ENCODE measurements at places on chromosomes 6 and 20.
A peak's percentile ranks its signal among the peaks of the same experiment; 100 is the strongest.

DNA sequence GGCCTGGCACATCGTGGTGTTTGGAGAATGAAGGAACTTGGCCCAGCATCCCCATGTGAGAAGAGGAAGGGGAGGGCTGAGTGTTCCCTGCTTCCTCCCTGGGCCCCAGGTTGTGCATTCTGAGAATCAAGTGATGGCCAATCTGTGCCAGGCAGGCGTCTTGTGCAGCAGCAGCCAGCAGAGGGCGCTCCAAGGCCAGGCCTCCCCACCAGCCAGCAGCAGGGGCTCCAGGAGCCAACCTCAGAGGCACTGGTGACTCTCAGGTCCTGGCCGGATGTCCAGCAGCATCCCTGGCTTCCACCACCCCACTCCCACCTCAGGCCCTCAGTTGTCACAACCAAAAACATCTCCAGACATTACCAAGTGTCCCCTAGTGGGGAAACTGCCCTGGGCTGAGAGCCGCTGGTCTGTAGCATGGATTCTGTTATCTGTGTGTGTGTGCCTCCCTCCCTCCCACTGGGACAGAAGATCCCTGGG is 192.0 kb downstream of the PREX1 start:
- DNase-seq = no peak

GRCh38 chr6:139240161-139241010 is 51.4 kb downstream of the TXLNB start:
- peak; percentile 64 for DNase-seq

DNA sequence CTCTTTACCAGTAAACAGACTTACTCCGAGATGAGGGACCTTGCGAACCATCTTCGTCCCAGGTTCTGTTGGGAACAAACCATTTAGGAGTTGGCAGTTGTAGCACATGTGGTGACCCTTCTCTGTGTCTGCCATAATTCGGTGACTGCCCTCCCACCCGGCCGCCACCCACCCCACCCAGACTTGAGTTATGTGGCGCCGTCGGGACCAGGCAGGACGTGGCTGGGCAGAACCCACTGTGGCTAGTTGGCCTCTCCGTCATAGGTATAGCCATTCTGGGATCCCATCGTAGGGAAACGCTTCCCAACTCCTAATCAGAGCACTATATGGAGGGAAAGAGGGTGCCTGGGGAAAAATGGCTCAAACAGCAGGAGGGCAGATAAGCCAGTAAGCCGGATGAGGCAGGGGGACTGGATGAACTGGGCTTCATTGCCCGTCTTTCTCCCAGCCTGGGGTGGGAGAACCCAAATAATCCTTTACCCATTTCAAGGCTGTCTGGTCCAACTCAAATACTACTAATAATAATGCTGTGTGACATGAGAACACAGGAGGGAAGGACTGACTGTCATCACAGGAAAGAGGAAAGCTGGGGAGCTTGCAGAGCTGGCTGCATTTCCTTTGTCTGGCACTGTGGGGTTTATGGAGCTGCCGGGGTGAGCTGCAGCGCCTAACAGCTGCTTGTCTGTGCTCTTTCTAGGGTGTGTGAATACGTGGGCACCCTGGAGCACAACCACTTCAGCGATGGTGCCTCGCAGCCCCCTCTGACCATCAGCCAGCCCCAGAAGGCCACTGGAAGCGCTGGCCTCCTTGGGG is 73.0 kb upstream of the PBOV1 start:
- no peak for DNase-seq

DNA sequence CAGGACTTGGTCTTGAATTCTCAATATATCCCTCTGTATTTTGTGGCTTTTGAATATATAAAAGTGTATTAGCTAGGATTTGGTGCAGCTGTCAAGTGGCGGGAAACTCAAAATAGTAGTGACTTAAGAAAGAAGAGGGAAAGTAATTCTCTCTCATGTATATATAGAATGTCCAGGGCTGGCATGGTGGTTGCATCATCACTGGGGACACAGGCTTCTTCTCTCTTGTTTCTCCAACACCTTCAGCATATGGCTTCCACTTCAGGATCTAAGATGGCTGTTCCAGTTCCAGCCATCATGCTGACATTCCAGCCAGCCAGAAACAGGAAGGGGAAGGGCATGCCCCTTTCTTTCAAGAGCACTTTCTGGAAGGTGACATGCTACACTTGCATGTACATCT is 11.8 kb upstream of the GPR6 start:
- no peak for DNase-seq

- DNase-seq = no peak
These were observed 344.9 kb downstream of the SMOC2 start for GRCh38 chr6:168785720-168786511.

DNA sequence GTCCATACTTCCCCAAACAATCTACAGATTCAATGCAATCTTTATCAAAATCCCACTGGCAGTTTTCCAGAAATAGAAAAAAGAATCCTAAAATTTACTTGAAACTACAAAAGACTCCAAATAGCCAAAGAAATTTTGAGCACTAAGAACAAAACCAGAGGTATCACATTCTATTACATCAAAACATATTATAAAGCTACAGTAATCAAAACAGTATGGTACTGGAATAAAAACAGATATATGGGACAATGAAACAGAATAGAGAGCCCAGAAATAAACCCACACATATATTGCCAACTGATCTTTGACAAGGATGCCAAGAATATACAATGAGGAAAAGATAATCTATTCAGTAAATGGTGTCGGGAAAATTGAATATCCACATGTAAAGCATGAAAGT is 46.0 kb upstream of the FBXO30 start:
- no peak for DNase-seq

GRCh38 chr20:15317546-15318232 is 980.3 kb upstream of the FLRT3 start:
- no peak for DNase-seq

- DNase-seq = no peak
These were observed 57.1 kb downstream of the SLC35D3 start for GRCh38 chr6:136979206-136979605.

DNA sequence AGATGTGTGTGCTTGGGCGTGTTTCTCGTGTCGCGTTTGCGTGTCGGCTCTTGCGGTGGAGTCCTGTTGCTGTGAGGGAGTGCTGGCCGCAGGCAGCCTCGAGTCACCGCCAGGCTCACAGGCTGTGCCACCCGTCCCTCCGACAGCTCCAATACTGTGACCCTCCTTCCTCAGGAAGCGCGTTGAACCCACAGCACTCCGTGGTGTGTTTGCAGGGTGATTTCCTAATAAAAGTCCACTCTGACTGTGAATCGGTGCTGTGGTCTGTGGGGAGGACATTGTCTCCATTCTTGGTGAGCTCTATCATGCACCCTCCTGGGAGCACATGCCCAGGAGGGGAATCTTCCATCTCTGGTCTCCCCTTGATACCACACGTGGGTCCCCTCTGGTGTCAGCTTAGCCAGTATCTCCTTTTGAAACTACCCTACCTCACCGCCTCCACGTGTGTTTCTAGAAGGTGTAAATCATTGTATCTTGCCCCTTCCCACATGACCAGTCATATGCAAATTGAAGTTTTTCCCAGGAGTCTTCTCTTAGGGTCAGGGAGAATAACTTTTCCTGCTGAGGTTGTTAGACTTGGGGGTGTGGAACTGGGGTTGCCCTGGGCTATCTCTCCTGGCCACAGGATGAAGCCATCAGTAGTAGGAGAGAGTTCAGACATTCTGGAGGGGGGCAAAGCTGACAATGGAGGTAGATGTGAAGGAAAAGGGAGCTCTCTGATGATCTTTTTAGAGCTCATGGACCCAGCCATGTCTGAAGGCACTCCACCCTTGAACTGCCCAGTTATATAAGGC is 13.3 kb upstream of the PCMTD2 start:
- DNase-seq = no peak

GRCh38 chr20:24943731-24944130 is 5.3 kb upstream of the CST7 start:
- DNase-seq = no peak

GRCh38 chr6:636488-636887 is 20.4 kb downstream of the HUS1B start:
- DNase-seq = no peak

GRCh38 chr6:85537055-85537494 is 56.6 kb downstream of the SNX14 start:
- DNase-seq = no peak

DNA sequence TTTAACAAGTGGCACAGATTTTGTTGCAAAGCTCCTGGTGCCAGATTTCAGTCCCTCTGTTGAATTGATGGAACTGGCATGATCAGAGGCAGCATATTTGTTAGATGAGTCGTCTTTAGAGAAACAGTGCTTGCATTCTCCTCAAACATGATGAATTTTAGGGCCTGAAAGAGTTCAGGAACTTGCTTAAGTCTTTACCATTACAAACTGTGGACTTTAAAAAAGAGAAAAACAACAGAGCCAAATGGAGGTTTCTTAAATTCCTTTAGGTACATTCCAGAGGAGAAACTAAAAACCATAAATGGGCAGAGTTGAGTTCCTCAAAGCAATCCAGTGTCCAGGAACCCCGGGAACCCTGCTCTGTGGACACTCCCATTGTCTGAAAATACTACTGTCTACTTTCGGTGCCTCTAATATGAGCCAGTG is 2.5 kb downstream of the GTF2H5 start:
- DNase-seq = no peak

GRCh38 chr6:16236631-16237199 is 1.7 kb upstream of the GMPR start:
- no peak for DNase-seq

GRCh38 chr20:63627751-63628245 is 897 bp upstream of the GMEB2 start:
- no peak for DNase-seq

DNA sequence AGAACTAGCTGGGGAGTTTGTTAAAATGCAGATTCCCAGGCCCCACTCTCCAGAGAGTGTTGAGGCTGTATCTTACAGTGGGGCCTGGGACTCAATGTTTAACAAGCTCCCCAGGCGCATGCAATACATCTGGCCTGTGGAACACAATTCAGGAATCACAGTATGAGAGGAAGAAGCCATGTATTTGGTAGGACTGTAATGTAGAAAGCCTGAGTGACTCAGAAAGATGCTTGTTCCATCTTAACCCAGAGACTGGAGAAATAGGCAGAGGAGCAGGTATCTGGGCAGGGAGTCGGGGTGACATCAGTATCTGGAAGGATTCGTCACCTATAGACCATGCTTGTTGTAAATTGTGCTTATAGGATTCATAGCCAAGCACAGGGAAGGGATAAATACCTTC is 90.5 kb downstream of the UNC5CL start:
- DNase-seq = no peak

- no peak for DNase-seq
These were observed 30.1 kb downstream of the OR2B6 start for GRCh38 chr6:27986928-27987725.

GRCh38 chr20:43682446-43682845 is 15.5 kb downstream of the MYBL2 start:
- no peak for DNase-seq

DNA sequence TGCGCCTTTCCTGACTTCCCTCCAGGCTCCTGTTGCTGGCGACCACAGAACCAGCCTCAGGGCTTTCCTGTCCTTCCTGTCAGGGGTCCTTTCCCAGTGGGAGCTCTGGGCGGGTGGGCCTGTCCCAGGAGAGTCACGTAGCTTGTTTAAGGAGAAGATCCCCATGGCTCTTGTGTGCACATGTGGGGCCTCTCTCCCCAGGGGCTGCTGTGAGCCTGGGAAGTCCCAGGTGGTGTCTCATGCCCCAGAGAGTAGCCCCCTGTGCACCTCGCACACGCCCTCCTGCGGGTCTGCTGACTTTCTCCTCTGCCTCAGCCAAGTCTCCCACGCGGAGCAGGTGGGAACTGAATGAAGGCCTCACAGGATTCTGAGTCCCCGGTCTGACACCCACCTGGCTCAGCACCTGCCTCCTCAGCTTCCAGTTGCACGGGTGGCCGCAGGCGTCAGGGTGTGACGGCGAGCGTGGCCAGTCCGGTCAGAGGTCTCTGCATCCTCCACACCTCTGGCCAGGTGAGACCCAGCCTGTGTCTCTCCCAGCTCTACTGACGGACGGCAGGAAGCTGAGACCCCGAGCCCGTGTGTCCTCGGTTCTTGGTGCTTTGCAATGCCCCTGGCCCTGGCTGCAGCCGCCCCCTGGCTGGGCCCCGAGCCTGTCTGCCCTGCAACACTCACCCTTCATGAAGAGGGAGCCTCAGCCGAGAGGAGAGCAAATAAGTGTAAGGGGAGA is 5.6 kb upstream of the NKAIN4 start:
- no peak for DNase-seq

- no peak for DNase-seq
These were observed 5.5 kb downstream of the HLA-DPB1 start for GRCh38 chr6:33081098-33081824.

DNA sequence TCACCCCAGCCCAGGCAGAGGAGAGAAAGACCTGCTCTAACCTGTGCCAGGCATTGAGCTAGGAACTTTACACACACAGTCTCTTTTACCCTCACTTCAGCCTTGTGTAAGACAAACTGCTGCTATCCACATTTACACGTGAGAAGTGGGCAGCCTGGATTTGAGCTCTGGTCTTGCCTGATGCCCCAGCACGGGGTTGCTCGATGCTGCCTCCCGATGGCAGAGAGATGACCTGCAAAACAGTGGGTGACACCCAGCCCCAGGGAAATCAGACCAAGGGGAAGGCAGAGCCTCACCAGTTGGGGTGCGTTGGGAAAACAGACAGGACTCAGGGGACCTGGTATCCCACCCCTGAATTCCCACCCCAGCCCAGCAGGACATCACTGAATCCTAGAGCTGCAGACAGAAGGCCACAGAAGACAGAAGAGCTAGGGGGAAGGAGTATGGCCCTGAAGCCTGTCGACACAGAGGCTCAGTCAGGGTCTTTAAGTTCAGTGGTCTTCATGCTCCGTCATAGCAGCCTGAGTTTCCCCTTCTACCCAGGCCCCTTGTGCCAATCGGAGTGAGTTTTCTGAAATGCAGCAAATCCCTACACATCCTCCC is 990 bp downstream of the BPI start:
- DNase-seq = no peak

DNA sequence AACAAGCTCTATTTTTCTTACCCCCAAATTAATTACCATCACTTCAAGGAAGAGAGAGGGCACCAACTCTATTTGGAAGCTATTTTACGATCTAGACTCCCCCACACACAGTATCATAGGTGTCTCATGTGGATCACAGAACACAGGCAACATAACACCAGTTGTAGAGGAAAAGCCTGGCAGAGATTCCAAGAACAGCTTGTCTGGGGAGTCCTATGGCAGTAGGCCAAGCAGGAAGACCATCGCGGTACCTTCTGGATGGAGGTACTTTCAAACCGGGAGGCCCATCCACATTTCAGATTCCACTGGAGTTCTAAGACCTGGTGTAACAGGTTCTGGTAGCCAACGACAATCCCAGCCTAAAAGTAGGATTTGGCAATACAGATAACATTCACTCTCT is 37.6 kb upstream of the SPDEF start:
- DNase-seq = no peak

GRCh38 chr20:31570735-31571617 is 34.1 kb upstream of the ID1 start:
- peak; percentile 59 for DNase-seq

GRCh38 chr6:39561536-39562266 is 163.5 kb downstream of the KIF6 start:
- DNase-seq = no peak
